ENCODE measurements at places on chromosomes 13 and 19. TPM values are rescaled to one million over a fixed set of nuclear protein-coding genes. Genes with fewer than 3 reads are reported as not detected.

DNA sequence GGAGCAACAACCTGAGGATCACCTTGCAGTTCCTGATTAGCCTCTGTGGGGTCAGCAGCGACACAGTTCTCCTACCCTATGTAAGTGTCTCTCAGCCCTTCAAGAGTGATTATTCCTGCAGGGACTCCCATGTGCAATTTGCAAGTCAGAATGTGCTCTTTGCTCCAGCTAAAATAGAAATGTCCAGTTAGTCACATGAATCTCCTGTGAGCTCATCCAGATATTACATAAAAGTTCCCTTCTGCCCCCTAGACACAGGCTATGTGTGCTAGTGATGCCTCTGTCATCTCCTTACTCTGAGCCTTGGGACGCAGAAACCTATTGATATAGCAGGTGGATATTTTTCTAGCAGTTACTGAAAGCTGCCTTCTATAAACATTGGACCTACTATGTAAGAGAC lies 105.5 kb downstream of the ZAR1L start:
- H3K4me1 ChIP-seq: peaks cover 16% of the 10 kb centered on the region
- H3K27me3 ChIP-seq: no peaks in the 10 kb centered on the region
- no peak overlapping the region for H3K4me3 ChIP-seq
- peak; percentile 12 for DNase-seq
- peaks cover 3% of the 10 kb centered on the region for H3K36me3 ChIP-seq

DNA sequence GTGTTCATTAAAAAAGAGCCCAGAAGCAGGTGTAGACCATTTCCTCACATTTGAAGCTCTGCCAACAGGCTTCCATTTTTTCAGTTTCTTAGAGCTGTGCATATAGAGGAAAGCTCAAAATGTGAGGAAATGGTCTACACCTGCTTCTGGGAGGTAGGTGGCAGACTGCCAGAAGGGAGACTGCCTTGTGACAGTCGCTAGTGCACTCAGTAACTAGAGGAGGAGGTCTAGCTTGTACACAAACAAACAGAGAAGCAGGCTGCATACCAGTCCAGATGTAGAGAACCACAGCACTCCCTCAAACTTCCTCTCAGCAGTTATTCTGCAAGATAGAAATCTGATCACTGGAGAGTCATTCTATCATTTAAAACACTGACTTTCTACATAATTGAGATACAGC lies 800.2 kb downstream of the EFNB2 start:
- H3K27me3 ChIP-seq: no peaks in the 10 kb centered on the region
- no peaks in the 10 kb centered on the region for H3K36me3 ChIP-seq
- H3K4me3 ChIP-seq: no peak overlapping the region
- H3K27ac ChIP-seq: no peak overlapping the region
- DNase-seq: no peak

Gene ANGPTL4
- 6.0 TPM for polyA plus RNA-seq

DNA sequence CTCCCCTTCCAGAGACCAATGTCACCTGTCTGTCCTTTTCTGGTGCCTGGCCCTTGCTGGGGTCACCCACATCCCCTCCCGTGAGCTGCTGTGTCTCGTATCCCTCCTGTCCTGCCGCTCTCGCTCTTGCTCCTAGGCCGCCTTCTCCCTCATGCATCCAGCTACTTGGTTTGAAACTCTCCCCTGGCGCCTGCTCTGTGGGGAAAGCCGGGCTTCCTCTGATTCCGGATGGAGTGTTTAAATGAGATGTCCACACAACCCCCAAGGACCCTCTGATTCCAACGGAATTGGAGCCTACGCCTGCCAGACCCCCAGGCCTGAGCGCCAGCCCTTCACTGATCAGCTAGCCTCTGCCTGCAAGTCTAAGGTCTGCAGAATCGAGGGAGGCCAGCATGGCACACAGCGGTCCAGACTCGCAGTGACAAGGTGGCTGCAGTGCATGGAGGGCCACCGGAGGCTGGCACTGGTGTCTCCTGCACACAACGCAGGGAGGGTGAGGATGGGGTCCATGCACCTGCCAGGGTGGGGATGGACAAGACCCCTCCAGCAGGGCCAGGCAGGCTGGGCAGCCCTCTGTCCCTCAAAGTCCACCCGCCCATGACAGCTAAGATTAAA lies 47.2 kb downstream of the RFX2 start:
- H3K27ac ChIP-seq: no peak overlapping the region
- no peak overlapping the region for H3K4me3 ChIP-seq
- peaks cover 15% of the 10 kb centered on the region for H3K4me1 ChIP-seq
- H3K27me3 ChIP-seq: no peaks in the 10 kb centered on the region

GRCh38 chr13:79211377-79211776 lies 194.7 kb downstream of the RBM26 start:
- no peak for DNase-seq
- H3K4me3 ChIP-seq: no peak overlapping the region
- no peaks in the 10 kb centered on the region for H3K27me3 ChIP-seq
- H3K36me3 ChIP-seq: no peaks in the 10 kb centered on the region
- no peak overlapping the region for H3K27ac ChIP-seq

GRCh38 chr13:75395066-75395465 lies 86.9 kb downstream of the TBC1D4 start:
- no peaks in the 10 kb centered on the region for H3K27me3 ChIP-seq
- no peak overlapping the region for H3K27ac ChIP-seq
- H3K4me3 ChIP-seq: no peak overlapping the region
- no peaks in the 10 kb centered on the region for H3K36me3 ChIP-seq

Gene PNMA8C
- 0.07 TPM for polyA plus RNA-seq

Gene EDDM13
- not detected for polyA plus RNA-seq

DNA sequence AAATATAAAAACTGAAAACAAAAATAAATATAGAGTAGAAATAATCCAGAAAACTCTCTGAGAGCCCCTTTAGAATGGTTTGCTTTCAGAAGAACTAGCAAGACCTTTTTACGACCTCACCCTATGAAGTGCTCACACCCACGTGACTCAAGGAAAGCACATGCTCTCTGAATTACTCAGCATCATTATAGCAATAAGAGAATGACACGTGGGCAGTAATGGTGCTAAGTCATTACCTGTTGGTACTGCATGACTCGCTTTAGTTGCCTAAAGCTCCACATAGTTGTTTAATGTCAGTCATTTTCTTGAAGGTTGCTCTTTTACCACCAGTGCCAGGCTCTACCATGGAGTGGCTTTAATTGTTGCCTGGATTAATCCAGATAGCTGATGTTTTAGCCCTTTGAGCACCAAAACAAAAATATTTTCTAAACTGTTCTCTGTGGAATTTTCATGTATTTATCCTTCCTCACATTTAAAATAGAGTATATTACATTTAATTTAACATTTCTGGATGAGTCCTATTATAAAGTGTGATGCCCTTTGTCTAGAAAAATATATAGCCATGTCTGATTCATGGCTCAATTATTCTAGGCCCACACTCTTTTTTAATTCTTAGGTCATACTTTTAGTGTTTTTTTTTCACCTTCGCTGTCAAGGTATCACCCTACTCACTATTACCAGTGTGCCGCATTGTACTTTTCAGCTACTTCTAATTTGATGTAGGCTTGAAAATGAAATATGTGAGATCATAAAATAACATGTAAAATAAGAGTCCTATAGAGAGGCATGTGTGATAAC lies 56.8 kb downstream of the THSD1 start:
- H3K4me1 ChIP-seq: peaks cover 27% of the 10 kb centered on the region
- H3K4me3 ChIP-seq: no peak overlapping the region
- H3K36me3 ChIP-seq: no peaks in the 10 kb centered on the region
- H3K27me3 ChIP-seq: no peaks in the 10 kb centered on the region
- DNase-seq: peak; percentile 62

DNA sequence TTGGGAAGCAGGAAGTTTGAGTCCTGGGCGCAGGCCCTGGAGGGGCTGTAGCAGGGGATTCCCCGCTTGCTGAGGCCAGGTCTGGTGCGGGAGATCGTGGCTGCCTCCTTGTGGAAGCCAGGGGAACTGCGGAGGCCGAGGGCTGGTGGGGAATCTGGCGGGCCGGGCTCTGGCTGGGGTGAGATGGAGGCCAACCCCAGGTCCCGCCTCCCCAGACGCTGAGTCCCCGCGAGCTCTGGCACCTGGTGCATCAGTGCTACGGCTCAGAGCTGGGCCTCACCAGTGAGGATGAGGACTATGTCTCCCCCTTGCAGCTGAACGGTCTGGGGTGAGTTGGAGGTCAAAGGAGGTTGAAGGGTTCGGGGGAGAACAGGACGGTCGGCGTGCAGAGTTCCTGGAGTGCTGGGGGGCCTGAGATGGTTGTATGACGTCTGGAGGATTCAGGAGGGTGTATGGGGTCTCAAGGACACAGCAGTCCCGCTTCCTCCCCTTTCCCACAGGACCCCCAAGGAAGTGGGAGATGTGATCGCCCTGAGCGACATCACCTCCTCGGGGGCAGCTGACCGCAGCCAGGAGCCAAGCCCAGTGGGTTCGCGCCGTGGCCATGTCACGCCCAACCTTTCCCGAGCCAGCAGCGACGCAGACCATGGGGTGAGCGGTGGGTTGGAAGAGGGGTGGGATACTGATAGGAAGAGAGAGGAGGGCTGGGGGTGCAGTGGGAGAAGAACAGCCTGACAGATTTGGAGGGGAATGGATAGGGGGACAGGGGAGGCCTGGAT lies 13.1 kb downstream of the GRAMD1A start:
- peak overlapping the region; percentile 14 for H3K27ac ChIP-seq
- H3K4me1 ChIP-seq: peaks cover 3% of the 10 kb centered on the region
- peak; percentile 47 for DNase-seq
- H3K27me3 ChIP-seq: no peaks in the 10 kb centered on the region

GRCh38 chr13:25247360-25247759 lies 39.9 kb downstream of the MTMR6 start:
- no peaks in the 10 kb centered on the region for H3K4me1 ChIP-seq
- no peak for DNase-seq
- H3K27ac ChIP-seq: no peak overlapping the region
- H3K27me3 ChIP-seq: no peaks in the 10 kb centered on the region

- H3K4me3 ChIP-seq: no peak overlapping the region
- peak; percentile 52 for DNase-seq
- peaks cover 1% of the 10 kb centered on the region for H3K36me3 ChIP-seq
- no peak overlapping the region for H3K27ac ChIP-seq
Measured at GRCh38 chr13:49927755-49928154, 8.4 kb downstream of the SPRYD7 start.

Gene IFNL1
- not detected for polyA plus RNA-seq

- no peak overlapping the region for H3K27ac ChIP-seq
- no peaks in the 10 kb centered on the region for H3K36me3 ChIP-seq
- DNase-seq: no peak
- no peak overlapping the region for H3K4me3 ChIP-seq
- H3K4me1 ChIP-seq: no peaks in the 10 kb centered on the region
Measured at GRCh38 chr13:113041896-113042295, 63.7 kb upstream of the F7 start.

Gene SPINT2
- 2.1 TPM for polyA plus RNA-seq

Gene MEIS3
- polyA plus RNA-seq: 30.5 TPM
